Suppressor macrophage treated with lipopolysaccharide for 4 hours (primary cell): ENCODE measurements at places on chromosomes 12 and 14.

GRCh38 chr14:95287176-95287754 is 32.4 kb downstream of the CLMN start:
- DNase-seq: no peak

DNA sequence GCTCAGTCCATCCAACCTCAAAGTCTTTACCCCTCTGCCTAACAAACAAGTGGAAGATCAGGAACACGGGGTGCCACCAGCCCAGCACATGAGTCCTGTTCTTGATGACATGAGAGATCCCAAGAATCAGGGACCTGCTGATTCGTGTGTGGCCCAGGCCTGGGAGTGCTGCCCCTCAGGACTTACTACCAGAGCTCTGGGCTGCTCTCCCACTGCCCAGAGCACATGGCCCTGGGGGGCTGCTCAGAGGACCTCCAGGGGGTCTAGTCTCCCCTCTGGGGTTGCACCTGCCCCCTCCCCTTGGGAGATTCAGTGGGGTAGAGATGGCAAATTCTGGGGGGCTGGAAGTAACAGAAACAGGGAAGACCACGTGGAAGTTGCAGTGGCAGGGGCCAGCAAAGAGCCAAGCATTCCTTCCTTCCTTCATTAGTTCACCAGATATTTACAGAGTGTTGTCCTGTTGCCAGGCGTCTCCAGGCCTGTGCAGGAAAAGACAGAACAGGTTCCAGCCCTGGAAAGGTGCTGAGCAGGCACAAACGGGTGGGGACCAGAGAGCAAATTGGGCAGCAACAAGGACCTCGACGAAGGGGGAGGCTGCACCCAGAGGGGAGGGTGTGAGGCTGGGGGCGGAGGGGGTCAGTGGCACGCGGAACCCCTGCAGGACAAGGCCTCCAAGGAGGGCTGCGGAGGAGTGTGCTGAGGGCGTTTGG is 45.1 kb upstream of the MEG3 start:
- DNase-seq: no peak

- DNase-seq: peak; percentile 32
Observed at GRCh38 chr14:34365309-34365915, 96.6 kb downstream of the SPTSSA start.

DNA sequence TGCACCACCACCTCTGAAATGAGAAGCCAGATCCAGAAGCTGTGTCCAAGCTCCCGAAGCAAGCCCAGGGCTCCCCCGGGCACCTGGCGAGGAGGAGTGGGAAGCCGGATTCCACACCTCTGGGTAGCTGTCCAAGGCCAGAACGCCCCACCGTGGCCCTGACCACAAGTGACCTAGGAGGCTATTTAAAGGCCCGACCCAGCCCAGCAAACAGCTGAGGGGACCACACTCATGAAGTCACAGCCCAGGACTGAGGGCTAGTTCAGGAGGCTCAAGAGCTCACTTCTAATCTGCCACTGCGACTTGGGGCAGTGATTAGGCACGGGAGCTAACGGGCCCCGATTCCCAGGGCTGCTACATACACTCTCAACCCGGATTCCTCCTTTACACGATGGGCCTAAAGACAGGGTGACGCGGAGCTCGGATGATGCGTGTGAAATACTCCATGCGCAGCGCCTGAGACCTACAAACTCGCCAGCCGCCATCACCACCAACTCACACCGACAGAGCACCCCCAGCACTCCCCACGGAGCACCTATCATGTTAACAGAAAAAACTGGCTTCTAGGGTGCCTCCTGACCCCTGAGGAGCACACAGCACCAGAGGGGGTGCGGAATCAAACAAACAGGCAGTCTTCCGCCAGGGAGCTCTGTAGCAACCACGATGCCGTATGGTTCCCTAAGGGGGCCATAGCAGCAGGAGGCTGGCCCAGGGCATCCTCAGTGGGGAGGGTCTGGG is 84.0 kb upstream of the GPR68 start:
- no peak for DNase-seq

DNA sequence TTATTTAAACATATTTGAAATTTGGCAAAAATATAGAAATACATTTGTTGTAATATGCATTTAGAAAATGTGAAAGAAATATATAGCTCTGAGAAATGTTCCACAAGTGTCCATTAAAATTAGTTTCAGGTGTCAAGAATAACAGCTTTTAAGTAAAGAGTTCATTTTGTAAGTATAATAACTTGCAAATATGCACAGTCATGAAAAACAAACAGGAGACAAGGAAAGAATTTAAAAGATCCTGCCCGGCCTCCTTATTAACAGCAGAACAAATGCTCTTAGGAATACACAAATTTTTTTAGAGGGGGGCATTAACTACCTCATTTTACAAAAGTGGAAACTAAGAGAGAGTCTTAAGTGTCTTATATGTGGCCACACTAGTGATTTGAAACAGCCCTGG is 77.7 kb upstream of the DBX2 start:
- no peak for DNase-seq
